ENCODE measurements at places on chromosomes 6 and 20. TPM values are rescaled to one million over a fixed set of nuclear protein-coding genes. Genes with fewer than 3 reads are reported as not detected.

Gene PBOV1
- total RNA-seq = not detected

Gene LPA
- not detected for total RNA-seq

Gene COL11A2
- total RNA-seq = 1.8 TPM

Gene TGM3
- total RNA-seq = not detected

Gene LY6G5B
- total RNA-seq = 4.1 TPM

Gene CST4
- total RNA-seq = not detected

Gene SLX4IP
- total RNA-seq = 4.0 TPM

Gene SLC26A8
- under 0.01 TPM for total RNA-seq

Gene KCNK16
- not detected for total RNA-seq

Gene GRM1
- total RNA-seq = under 0.01 TPM

Gene SPTLC3
- 14.8 TPM for total RNA-seq

Gene MCM8
- total RNA-seq = 3.5 TPM

- H3K27ac ChIP-seq = no peak overlapping the region
- H3K4me1 ChIP-seq = peaks cover 6% of the 10 kb centered on the region
- H3K27me3 ChIP-seq = peaks cover 20% of the 10 kb centered on the region
These were observed 27.2 kb downstream of the SLC12A5 start for GRCh38 chr20:46056027-46056833.

DNA sequence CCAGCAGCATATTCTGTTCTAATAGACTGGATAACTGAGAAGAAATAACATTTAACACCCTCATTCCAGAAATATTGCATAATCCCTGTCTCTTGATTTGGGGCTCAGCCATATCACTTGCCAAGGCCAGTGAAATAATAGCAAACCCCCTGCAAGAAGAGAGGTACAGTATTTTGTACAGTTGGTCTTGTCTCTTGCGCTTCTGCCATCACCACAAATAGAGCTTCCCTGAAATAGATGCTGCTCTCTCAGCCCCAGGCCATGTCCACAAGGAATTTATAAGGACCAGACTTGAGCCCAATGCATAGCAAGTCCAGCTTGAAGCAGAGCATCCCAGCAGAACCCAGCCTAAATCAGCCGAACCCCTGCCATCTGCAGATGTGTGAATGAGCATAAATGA is 254.0 kb downstream of the GRM1 start:
- no peaks in the 10 kb centered on the region for H3K4me1 ChIP-seq
- H3K27ac ChIP-seq = no peak overlapping the region
- DNase-seq = no peak
- H3K36me3 ChIP-seq = no peaks in the 10 kb centered on the region

DNA sequence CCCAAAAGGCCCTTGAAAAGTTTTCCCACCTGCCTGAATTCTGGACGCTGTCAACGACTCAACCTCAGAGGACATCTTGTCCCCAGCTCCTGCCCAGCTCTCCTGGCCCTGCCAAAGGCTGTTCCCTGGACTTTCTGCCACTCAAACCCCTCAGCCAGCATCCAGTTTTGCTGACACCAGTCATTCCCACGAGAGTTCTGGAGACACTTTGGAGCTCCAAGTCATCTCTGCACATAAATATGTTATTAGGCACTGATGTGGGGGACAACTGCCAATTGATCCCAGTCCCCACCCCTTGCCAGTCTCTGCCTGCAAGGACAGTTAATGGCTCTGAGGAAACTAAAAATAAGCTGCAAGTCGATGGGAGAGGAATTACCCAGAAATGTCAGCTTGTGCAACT is 38.9 kb upstream of the KCNB1 start:
- DNase-seq = no peak
- peaks cover 11% of the 10 kb centered on the region for H3K27me3 ChIP-seq
- no peaks in the 10 kb centered on the region for H3K4me1 ChIP-seq
- no peaks in the 10 kb centered on the region for H3K36me3 ChIP-seq
- H3K27ac ChIP-seq = no peak overlapping the region

- no peaks in the 10 kb centered on the region for H3K4me1 ChIP-seq
- H3K27me3 ChIP-seq = no peaks in the 10 kb centered on the region
- no peak overlapping the region for H3K4me3 ChIP-seq
- DNase-seq = no peak
- no peak overlapping the region for H3K27ac ChIP-seq
These were observed 28.4 kb downstream of the LHFPL5 start for GRCh38 chr6:35833536-35833935.

GRCh38 chr6:156697225-156697830 is 79.8 kb upstream of the ARID1B start:
- H3K4me1 ChIP-seq = no peaks in the 10 kb centered on the region
- no peaks in the 10 kb centered on the region for H3K36me3 ChIP-seq
- no peaks in the 10 kb centered on the region for H3K27me3 ChIP-seq
- H3K27ac ChIP-seq = no peak overlapping the region

- no peak for DNase-seq
- no peaks in the 10 kb centered on the region for H3K4me1 ChIP-seq
- no peak overlapping the region for H3K4me3 ChIP-seq
- no peaks in the 10 kb centered on the region for H3K36me3 ChIP-seq
- no peaks in the 10 kb centered on the region for H3K27me3 ChIP-seq
These were observed 80.3 kb downstream of the CDH26 start for GRCh38 chr20:60038400-60039008.

DNA sequence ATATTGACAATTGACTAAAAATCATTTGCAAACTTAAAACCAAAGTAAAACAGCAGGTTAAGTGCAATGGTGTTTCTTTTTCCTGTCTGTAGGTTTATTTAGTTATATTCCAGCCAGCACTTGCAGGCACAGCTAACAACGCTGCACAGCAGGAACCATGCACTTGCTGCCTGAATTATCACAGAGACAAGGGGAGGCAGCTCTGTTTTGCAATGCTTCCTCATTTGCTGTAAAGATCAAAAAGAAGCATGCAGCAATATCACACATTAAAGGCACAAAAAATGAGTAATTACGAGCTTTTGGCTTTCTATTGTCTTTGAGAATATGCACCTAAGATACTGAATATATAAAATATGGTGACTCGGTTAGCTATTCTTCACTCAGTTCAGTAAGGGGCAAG is 241.9 kb downstream of the EPHA7 start:
- no peak overlapping the region for H3K27ac ChIP-seq
- no peak for DNase-seq
- no peak overlapping the region for H3K4me3 ChIP-seq
- H3K27me3 ChIP-seq = no peaks in the 10 kb centered on the region

- peak overlapping the region; percentile 95 for H3K4me3 ChIP-seq
- H3K27me3 ChIP-seq = no peaks in the 10 kb centered on the region
- peak overlapping the region; percentile 79 for H3K27ac ChIP-seq
- peaks cover 34% of the 10 kb centered on the region for H3K36me3 ChIP-seq
- H3K4me1 ChIP-seq = peaks cover 18% of the 10 kb centered on the region
These were observed 978 bp downstream of the AURKA start for GRCh38 chr20:56391037-56391436.

All from osteoblast (primary cell).